Right atrium auricular region (tissue), 2 donors: ENCODE measurements at places on chromosomes 6 and 20.

- DNase-seq, result no peak
Observed at GRCh38 chr6:4403828-4404227, 268.5 kb upstream of the ECI2 start.

DNA sequence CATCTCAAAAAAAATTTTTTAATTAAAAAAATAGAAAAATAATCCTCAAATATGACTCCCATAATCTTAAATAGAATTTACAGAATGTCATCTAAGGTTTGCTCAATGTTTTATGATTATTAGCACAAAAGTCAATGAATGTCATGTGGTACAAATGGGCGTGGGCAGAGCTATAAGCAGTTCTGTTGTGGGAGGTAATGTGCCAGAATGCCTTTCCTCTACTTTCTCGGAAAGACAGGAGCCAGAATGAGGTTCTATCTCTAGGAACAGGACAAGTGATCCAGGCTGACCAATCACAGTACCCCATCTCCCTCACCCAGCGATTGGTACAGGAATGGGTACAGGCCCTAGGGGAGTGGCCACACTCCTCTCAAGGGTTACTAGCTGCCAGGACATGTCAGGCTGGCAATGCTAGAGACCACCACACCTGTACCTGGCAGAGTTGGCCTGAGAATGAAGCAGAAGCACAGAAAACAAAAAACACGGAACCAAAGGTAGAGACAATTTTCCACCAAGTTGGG is 15.1 kb downstream of the RALGAPA2 start:
- no peak for DNase-seq

DNA sequence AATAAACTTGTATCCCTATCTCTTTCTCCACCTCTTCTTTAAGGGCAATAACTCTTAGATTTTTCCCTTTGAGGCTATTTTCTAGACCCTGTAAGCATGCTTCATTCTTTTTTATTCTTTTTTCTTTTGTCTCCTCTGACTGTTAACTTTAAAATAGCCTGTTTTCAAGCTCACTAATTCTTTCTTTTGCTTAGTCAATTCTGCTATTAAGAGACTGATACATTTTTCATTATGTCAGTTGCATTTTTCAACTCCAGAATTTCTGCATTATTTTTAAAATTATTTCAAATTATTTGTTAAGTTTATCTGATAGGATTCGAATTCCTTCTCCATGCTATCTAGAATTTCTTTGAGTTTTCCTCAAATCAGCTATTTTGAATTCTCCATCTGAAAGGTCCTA is 84.0 kb downstream of the CFAP61 start:
- DNase-seq, result no peak

- no peak for DNase-seq
Observed at GRCh38 chr6:137106183-137106582, 61.4 kb upstream of the IL20RA start.

- DNase-seq, result no peak
Observed at GRCh38 chr6:8829796-8830195, 394.5 kb upstream of the SLC35B3 start.

DNA sequence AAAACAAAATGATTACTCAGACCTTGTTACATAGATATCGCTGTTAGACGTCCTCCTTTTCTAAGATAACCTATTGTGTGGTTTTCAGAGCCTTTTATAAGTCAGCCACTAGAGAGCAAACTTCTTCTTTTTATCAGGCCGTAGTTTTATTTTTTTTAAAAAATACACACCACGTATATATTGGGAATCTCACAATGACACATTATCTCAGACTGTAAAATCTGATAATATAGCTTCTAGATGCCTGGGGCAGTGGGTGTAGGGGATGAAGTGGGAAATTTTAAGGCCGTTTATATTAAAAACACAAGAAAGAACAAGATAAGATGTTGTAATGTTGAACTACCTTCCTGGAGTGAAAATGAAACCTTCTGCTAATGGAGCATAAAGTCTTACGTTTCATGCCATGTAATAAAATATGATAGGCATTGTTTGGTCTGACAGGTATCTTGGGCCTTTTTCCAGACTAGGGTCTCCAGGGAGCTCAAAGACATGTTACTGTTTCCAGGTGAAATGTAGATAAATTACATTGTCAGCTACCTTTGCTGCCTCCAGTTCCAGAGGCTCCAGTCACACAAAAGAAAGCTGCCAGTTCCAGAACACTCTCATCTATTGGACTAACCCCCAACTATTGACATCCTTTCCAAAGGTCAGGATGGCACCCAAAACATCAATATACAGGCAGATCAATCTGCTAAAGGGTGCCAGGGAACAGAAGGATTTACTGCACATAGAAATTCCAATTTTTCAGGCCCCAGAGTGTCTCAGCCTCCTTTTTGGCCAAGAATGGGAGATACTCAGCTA is 130.2 kb upstream of the AKIRIN2 start:
- no peak for DNase-seq
